CD4-positive, alpha-beta T cell treated with Interleukin-17A for 1 hour (primary cell): ENCODE measurements at places on chromosomes 13 and 19.

DNA sequence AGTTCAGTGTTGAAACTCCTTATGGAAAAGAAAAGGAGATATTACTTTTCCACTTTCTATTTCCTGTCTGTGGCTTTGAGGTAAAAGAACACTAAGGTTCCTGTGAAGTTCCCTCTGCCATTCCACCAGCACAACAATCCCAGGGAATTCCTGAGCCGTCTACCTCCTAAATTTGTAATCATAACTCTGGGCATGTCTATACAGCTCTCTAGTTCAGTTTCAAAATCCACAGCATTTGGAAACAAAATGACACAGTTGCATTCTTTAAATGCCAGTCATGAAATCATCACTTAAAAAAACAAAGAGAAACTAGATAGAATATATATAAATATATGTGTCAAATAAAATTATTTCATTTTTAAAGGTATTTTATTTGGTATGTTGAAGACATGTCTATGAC is 9.0 kb upstream of the THSD1 start:
- no peak for DNase-seq

- no peak for DNase-seq
Measured at GRCh38 chr13:77338961-77339401, 12.1 kb upstream of the MYCBP2 start.

DNA sequence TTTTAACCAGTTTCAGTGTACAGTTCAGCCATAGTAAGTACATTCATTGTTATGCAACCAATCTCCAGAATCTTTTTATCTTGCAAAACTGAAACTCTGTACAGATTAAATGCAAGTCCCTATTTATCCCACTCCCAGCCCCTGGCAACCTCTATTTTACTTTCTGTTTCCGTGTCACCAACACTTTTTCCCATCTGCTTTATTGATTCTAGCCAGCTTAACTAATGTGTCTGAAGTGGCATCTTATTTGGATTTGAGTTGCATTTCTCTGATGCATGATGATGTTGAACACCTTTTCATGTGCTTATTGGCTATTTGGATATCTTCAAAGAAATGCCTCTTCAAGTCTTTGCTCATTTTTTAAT is 18.9 kb downstream of the SPATA13 start:
- no peak for DNase-seq

GRCh38 chr13:27960362-27961226 is 8.5 kb downstream of the CDX2 start:
- DNase-seq = peak; percentile 2

- peak; percentile 20 for DNase-seq
Measured at GRCh38 chr19:18349524-18350128, 9.2 kb downstream of the PGPEP1 start.

- DNase-seq = no peak
Measured at GRCh38 chr19:32105527-32106310, 239.7 kb upstream of the ZNF507 start.
